Neuronal stem cell (in vitro differentiated cells): ENCODE measurements at places on chromosomes 2 and 18.
A peak's percentile ranks its signal among the peaks of the same experiment; 100 is the strongest.

DNA sequence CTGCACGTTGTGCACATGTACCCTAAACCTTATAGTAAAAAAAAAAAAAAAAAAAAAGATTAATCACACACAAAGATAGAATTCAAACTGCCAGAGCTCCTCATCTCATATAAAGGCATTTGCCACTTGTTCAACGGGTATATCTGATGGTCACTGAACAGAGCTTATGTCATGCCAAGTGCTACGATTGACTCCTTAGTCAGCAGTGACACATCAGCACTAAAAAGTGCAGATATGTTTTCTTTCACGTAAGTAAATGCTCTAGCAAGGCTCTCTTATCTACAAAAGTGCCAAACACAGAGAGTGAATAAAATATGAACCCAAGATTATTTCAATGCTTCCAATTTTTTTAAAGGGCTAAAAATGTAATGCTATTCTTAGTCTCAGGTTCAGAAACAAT lies 1.1 kb downstream of the LMAN1 start:
- no peak for DNase-seq

DNA sequence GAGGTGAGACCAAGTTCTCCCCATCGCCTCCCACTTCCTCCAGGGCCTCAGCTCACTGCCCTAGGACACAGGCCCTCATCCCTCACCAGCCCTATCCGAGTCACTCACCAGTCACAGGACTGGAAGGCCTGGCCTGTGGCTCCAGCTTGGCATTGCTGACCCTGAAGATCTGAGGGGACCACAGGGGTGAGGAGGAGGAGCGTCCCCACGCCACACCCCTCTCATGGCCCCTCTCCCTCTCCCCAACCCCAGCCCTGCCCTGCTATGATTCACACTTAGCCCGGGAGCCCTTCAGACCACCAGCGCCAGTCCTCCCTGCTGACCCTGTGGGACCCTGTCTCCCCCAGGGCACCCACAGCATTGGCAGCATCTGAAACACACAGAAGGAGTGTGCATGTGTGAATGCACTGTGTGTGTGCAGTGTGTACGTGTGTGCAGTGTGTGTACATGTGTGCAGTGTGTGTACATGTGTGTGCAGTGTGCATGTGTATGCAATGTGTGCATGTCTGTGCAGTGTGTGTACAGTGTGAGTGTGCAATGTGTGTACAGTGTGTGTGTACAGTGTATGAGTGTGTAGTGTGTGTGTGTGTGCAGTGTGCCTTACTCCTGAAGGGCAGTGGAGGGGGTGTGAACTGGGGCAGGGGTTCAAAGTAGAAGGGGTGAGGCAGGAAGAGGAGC lies 29.4 kb upstream of the ANKRD62 start:
- DNase-seq = no peak

DNA sequence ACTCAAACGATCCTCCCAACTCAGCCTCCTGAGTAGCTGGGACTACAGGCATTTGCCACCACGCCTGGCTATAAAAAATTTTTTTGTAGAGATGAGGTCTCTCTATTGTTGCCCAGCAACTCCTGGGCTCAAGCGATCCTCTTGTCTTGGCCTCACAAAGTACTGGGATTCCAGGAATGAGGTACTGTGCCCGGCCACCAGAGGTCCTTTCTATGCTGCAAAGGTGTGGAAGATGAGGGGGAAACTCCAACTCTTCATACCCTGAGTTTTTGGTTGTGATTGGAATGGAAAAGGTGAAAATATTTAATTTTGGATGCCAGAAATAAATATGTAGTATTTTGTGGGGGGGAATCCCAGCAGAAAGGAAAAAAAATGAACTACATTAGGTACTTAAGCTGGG lies 36.0 kb downstream of the MRPL33 start:
- peak; percentile 14 for DNase-seq

DNA sequence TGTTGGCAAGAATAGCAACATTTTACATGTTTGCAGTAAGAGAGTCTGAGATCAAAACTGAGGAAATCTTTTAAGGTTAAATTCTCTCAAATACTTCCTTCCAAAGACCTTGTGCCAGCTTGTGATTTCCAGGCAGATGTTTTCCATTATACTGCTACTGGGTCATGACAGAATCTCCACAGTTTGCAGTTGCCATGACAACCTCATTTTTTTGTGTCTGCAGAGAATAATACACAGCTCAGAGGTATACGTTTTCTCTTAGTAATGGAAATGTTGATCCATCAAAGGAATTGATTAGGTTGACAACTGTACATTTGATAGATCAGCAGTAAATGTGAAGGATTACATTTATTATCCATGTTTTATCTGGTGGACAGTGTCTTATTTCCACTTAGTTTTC lies 29.1 kb upstream of the CSRNP3 start:
- peak; percentile 21 for DNase-seq

DNA sequence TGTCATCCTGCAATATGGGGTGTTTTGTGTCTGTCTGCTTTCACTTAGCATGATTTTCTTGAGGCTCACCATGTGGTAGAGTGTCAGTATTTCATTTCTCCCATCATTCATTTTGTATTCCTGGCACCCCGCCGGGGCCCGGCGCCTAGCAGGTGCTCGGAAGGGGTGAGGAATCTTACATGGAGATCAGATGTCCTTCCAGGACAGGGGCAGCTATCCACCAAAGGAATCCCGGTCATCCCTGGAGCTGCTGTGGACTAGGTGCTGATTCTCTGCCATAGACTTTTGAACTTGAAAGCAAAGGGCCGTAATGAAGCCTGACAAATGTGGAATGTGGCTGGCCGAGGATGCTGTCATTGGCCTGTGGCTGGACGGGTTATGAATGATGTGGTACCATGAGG lies 2.4 kb downstream of the PRELID3A start:
- DNase-seq = no peak

DNA sequence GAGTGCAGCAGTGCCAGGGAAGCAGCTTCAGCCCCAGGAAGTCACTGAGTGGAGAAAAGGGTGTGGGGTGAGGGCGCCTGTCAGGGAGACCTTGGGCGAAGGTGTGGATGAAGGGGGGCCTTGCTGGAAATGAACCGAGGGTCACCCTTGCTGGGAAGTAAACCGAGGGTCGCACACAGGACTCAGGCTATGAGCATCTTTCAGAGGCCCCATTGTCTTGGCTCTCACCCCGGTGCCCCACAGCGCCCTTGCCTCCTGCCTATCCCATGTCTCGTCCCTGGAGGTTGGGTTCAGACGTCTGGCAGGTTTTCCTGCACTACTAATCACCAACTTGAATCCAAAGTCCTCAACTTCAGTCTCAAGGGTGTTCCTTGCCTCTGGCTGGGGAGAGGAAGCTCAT lies 122.8 kb upstream of the PXDN start:
- DNase-seq = no peak

- no peak for DNase-seq
Measured at GRCh38 chr2:25618676-25619075, 54.7 kb downstream of the DTNB start.

GRCh38 chr2:139790807-139791752 lies 1010.9 kb upstream of the NXPH2 start:
- no peak for DNase-seq

DNA sequence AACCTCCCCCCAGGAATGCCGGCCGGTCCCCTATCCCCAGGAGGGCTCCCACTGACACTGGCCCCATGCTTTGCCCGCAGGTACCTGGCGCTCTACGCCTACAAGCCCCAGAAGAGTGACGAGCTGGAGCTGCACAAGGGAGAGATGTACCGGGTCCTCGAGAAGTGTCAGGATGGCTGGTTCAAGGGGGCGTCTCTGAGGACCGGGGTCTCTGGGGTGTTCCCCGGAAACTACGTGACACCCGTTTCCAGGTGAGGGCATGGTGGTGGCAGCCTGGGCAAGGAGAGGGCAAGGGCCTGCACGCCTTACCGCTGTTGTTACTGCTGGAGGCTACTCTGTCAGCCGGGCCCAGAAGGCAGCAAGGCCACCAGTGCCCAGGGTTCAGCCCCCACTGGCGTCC lies 181.3 kb downstream of the SEPTIN10 start:
- DNase-seq = no peak

GRCh38 chr2:43743706-43744105 lies 30.1 kb upstream of the DYNC2LI1 start:
- DNase-seq = no peak

DNA sequence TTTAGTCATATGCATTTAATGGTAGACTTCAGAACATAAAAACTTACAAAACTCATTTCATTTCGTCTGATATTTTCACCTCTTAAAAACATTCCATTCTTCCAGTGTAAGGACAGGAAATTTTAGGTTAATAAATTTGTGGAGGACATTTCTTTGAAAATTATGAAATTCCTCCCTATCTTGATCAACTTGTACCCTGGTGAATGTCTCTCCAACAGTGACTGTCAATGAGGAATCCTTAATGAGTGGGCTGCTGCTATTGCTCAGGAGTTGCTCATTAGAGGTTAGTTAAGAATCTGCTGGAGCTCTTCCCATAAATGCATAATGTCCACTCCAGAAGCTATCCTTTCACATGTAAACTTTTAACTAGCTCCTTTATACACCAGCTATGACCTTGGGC lies 69.1 kb downstream of the LRP1B start:
- no peak for DNase-seq

DNA sequence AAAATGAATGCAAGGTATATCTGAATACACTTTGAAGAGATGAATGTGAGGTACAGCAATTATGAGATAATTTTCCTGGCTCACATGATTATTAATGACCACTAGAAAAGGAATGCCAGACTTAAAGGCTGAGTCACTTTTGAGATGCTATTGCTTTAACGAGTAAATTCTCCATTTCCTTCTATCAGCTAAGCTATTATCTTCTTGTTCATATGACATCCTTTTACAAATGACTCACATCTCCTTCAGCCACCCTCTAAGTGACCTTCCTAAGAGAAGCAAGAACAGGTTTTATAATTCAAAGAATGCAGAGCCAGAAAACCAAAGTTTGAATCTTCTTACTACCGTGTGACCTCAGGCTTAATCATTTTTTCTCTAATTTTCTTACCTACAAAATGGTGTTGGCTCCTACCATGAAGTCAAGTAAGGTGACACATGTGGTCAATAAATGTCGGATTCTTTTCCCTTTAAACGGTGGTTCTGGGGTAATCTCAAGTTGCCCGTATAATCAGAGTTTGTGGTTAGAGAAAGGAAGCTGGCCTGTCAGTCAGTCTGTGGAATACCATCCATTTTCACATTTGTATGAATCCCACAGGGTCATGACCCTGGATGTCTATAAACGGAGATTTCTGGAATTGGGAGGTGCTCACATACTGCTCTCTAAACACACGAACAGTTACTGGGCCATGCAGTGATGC lies 184.0 kb upstream of the PID1 start:
- DNase-seq = no peak

- no peak for DNase-seq
Measured at GRCh38 chr2:198106621-198107385, 302.4 kb downstream of the PLCL1 start.

DNA sequence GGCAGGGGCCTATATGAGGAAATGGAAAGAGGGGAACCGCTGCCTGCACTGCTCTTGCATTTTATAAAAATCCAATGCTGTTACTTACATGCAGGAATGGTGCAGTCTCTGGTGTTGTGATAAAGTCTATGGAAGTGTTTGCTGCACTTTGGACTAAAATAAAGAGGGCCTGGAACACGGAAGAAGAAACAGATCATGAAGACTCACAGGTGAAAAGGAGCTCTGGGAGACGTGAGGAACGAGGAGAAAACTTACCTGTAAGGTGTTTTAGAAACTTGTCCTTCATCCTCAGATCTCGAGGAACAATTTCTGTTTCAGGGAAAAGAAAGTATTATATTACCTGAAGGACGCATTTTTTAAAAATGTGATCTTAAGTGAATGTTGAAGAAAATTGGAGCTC lies 1.9 kb downstream of the ALKAL2 start:
- DNase-seq = no peak

DNA sequence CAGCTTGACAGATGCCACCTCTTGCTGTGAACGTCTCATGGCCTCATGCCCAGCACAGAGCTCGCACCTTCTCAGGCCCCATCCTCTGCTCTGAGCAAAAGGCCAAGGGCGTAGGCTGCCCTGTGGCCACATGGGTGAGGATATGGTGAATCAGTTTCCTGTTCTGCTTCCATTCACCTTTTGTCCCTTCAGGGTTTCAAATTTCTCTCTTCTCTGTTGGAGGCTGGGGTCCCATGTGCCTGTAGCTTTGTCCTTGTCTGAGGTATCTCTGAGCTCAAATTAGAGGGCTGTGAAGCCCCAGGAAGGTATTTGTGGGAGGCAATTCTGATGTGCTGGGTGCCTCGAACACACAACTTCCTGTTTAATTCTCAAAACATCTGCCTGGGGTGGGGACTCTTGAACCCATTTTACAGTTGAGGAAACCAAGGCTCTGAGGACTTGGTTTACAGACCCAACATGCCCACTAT lies 29.0 kb downstream of the ZAP70 start:
- no peak for DNase-seq

- no peak for DNase-seq
Measured at GRCh38 chr2:99666256-99666655, 176.4 kb upstream of the REV1 start.

DNA sequence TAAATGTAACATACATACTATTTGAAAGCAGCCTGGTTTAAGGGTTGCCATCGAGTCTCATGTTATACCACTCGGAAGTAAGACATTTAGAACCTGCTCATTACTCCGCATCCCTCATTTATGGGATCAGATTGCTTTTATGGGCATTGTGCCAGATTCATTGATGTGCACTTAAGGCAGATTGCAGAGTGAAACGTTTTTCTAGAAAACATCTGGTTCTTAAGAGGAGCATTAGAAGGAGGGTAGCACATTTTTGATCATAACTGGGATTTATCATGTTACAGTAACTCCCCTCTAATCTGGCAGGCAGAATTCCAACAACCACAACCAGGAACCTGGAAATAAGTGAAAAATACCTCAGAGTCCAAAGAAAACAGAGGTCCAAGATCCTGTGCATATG lies 74.2 kb upstream of the GALNT3 start:
- DNase-seq = no peak

DNA sequence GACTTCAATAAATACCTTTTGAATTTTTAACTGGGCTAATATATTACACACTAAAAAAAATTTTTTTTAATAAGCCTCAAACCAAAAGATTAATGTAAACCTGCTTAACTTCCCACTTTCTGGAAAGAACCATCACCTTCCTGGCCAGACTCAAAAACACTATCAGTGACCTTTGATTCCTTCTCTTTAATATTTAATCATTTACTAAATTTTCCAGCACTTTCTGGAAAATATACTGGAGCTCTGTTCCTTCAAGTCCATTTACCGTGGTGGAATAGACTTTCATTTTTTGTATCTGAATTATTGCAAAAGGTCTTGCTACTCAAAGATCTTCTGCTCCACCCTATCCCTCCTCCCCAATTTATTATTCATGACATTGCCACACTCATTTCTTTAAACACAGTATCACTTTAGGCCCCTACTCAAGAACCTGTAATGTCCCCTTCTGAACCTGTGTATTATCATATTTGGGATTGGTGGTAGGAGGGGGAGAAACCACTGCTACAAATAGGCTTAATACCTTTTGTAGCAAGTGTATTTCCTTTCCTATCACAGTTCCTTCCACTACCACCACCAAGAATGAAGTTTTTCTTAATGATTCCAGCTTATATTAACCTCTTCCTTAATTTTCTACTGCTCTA lies 7.4 kb downstream of the PPP4R3B start:
- DNase-seq = no peak

- DNase-seq = no peak
Measured at GRCh38 chr2:26801328-26801727, 15.5 kb downstream of the CENPA start.

- no peak for DNase-seq
Measured at GRCh38 chr2:165863810-165864261, 69.8 kb upstream of the GALNT3 start.
